Stimulated activated CD8-positive, alpha-beta memory T cell treated with anti-CD3 and anti-CD28 coated beads, Interleukin-7, amount 100 ng/mL, for 24 hours (primary cell): ENCODE measurements at places on chromosomes 12 and 14.

DNA sequence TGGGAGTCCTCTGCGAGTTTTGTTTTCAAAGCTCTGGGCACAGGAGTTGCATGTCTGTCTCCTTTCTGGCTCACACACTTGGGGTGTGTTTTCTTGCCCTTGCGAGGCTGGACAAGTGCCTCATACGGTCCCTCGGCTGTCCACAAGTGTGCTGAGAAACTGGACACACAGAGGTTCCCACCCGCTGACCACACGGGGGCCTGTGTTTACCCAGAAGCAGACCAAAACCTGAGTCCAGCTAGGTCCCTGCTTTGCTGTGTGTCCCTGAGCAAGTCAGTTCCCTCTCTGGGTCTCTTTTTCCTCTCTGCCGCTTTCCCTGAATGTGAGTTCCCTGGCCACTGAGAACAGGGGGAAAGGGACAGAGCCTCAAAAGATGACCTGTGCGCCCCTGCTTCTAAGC is 678 bp upstream of the OAS2 start:
- no peak for DNase-seq

- no peak for DNase-seq
Measured at GRCh38 chr12:71764587-71765321, 10.1 kb downstream of the RAB21 start.

GRCh38 chr12:47411966-47412365 is 293.9 kb downstream of the RPAP3 start:
- no peak for DNase-seq

DNA sequence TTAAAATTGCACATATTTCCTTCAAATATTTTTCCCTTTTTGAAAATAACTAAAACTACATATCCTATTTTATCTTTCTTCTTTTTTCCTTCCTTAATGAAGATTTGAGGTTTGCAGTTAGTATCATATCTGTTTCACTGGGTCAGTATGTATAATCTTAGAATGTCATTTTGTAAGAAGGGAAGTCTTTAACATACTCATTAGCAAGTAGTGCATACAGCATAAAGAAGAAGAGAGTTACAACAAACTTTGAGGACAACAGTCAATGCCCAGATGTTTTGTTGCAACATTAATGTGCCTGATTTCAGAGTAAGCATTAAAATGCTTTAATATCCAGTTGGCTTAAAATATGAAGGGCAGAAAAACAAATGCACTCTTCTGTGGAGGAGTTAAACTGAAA is 176.9 kb upstream of the FBXO33 start:
- DNase-seq, result no peak

DNA sequence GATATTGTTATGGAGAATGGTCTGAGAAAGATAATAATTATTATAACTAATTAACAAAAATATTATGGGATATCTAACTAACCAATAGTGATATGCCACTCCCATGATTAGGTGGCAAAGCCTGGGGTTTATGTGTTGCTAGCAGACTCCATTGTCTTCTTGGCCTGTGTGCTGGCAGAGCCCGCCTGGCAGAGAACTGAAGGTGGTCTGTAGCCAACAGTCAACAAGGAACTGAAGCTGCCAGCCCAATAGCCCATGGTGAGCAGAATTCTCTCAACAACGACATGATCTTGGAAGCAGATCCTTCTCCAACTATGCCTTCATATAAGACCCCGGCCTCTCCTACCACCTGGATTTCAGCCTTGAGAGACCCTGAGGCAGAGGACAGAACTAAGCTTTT is 258.8 kb downstream of the SLC15A4 start:
- DNase-seq, result no peak
